ENCODE measurements at places on chromosomes 4 and X.
A peak's percentile ranks its signal among the peaks of the same experiment; 100 is the strongest.

GRCh38 chr4:107164962-107165475, 128.9 kb upstream of the DKK2 start:
- no peak for DNase-seq

- DNase-seq, result peak; percentile 91
Observed at GRCh38 chr4:145481164-145481941, at the start of gene SMAD1. SMAD1 (plus strand) TSS chr4:145481853; CDS start chr4:145514614, 32,761 bp downstream.

- peak; percentile 17 for DNase-seq
Observed at GRCh38 chr4:23857367-23857959, 32.4 kb downstream of the PPARGC1A start.

- peak; percentile 84 for DNase-seq
Observed at GRCh38 chr4:163161536-163162205, 5.0 kb downstream of the NAF1 start.

GRCh38 chrX:74270393-74270792, 33.6 kb upstream of the ZCCHC13 start:
- no peak for DNase-seq

GRCh38 chr4:42750091-42750490, 93.2 kb upstream of the ATP8A1 start:
- no peak for DNase-seq

All from fibroblast of skin of right biceps (primary cell).